ENCODE measurements at places on chromosomes 16 and 17.

GRCh38 chr17:4444782-4445473 lies 11.2 kb downstream of the SPNS3 start:
- no peak for DNase-seq

DNA sequence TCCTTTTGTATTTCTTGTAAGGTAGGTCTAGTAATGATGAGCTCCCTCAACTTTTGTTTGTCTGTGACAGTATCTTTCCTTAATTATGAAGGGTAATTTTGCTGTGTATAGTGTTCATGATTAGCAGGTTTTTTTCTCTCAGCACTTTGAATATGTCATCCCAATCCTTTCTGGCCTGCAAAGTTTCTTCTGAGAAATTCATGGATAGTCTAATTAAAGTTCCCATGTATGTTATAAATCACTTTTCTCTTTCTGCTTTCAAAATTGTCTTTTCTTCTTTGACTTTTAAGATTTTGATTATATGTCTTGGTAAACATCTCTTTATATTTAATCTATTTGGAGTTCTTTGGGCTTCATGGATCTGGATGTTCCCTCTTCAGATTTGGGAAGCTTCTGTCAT lies 54.3 kb upstream of the ZKSCAN2 start:
- no peak for DNase-seq

GRCh38 chr17:45819632-45820031 lies 25.0 kb upstream of the SPPL2C start:
- no peak for DNase-seq

DNA sequence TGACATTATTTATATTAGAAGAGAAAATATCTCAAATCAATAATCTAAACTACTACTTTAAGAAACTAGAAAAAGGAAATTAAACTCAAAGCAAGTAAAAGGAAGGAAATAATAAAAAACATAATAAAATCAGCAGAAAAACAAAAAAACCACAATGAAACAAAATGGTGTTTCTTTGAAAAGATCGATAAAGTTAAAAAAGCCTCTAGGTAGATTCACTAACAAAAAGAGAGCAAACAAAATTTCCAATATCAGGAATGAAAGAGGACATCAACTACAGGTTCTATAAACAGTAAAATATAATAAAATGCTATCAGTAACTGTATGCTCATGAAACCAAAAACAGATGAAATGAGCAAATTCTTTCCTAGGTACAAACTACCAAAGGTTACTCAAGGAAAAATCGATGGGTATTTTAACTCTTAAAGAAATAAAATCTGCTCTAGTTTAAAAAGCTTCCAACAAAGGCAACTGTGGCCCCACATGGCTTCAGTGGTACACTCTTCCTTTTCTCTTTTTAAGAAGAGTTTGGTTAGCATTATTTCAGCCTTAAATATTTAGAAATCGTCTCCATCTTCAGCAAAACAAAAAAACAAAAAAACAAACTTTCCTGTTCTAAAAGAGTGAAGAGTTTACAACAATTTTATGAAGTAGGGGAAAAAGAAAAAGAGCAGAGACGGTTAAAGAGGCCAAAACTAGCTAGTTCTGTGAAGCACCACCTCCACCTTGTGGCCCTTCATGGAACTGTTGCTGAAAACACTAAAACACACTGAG lies 102.2 kb downstream of the TRIM37 start:
- peak; percentile 42 for DNase-seq

GRCh38 chr16:49472598-49472997 lies 99.0 kb downstream of the C16orf78 start:
- peak; percentile 19 for DNase-seq

GRCh38 chr16:74210245-74210644 lies 86.4 kb upstream of the PSMD7 start:
- no peak for DNase-seq

DNA sequence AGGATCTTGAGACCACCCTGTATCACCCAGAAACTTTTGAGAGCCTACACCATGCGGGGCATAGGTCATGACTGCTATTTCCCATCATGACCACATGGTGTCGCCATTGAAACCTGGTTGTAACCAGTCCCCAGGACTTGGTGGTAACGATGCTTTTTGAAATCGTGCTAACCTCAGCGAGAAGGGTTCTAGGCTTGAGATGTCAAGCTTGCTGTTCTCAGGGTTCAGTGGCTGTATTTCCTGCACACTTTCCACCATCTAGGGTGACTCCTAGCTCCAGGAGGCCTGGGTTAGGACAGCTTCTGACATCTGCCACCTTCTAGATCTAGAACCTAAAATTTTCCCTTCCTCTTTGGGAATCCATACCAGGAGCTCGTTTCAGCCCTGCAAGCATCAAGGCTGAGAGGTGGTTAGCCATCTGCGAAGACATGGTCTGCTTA lies 13.0 kb upstream of the SPNS3 start:
- peak; percentile 69 for DNase-seq

DNA sequence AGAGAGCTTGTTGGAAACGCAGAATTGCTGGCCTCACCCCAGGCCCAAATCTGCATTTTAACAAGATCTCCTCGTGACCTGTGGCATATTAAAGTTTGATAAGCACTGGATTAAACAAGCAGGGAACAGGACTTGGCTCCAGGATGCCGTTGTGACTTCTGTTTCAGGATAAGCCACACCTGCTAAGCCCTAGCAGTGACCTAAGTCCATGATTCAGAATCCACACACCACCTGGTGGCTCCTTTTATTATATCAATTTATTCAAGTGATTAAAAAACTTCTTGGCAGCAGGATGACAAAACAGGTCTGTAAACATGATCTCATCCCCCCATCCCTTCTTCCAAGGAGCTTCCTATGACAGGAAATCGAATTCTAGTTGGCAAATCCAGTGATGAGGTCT lies 9.1 kb downstream of the NAGPA start:
- DNase-seq = peak; percentile 32

- no peak for DNase-seq
These were observed 24.4 kb upstream of the SEC14L1 start for GRCh38 chr17:77116371-77116860.

- no peak for DNase-seq
These were observed 21.6 kb upstream of the ARL4D start for GRCh38 chr17:43377056-43377810.

DNA sequence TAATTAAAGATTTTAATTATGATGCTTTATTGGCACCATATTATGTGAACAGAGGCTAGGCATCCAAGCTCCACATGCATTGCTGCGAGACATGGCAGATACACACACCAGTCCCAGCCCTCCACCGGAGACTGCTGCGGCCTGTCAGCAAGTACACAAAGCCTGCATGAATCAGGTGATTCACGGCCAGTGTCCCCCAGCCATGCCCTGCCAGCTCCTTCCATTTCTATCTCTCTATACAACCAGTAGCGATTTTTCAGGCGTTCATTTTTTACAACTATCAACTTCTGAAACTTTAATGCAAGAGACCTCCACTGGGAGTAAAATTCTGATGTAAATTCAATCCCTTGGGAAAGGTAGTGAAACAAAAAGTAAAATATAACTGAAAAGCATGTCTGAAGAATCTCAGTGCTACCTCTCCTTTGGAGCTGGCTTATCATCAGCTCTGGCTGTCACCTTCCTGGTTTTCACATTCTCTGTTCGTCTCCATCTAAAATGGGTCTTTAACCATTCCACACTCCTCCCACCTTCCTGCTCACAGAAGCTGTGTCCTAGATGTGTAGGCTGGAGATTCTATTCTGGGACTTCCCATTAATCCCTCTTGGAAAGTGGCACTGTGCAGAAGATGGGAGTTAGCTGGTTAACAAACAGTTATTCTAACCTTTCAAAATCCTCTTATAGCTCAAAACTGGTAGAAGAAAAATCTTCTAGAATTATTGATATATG lies 32.2 kb downstream of the HS3ST3A1 start:
- DNase-seq = no peak

DNA sequence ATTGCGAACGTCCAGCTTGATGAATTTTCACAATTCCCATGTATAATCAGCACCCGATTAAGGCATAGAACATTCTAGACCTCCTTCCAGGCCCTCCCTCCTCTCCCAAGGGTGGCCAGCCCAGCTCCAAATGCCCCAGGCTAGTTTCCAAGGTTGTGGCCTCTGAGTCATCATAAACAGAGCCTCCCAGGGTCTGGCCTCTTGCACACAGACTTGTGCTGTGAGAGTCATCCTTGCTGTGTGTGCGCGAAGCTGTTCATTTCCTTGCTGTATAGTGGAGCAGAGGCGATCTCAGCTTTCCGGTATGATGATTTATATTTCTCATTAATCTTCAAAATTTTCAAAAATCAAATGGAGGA lies 20.5 kb upstream of the JPH3 start:
- DNase-seq = no peak

DNA sequence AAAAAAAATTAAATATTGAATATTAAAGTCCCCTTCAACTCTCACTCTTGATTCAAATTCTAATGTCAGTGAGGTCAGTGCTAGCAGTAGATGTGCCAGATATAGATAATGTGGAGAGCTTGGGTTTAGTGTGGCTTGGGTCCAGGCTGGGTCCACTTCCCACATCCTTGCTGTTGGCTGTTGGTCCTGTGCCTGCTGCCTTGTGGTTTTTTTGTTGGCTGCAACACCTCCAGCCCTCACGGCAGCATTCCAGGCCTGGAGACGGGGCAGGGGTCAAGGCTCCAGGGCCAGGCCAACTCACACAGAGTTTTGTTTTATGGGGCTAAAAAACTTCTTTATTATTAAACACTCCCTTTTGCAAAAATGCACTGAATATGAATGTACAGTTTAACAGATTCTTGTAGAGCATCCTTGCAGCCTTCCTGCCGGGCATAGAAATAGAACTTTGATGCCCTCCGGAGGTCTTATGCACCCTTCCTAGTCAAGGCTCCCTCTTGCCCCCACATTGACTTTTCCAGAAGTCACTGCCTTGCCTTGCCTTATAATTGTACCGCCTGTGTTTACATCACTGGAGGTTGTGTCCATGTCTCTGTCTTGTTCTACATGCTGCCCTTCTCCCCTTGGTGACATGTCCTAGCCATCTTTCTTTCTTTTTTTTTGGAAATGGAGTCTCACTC lies 25.5 kb upstream of the MYO15B start:
- DNase-seq = no peak

DNA sequence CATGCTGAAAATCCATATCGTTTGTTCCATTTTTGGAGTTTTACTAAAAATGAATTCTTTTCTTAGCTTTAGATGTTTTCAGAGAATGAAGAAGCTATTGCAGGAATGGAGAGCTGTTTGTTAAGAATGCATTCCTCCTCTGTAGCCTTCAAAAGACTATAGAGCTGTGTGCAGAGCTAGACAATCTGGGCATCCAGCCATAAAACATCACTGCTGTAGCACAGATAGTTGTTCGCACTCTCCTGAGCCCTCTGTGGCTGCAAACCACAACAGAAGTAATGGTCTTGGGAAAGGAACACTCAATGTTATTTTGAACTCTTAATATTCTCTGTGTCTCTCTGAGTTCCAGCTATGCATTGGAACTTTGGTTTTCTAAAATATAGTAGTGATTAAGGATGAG lies 4.9 kb downstream of the TNRC6C start:
- DNase-seq = peak; percentile 28

DNA sequence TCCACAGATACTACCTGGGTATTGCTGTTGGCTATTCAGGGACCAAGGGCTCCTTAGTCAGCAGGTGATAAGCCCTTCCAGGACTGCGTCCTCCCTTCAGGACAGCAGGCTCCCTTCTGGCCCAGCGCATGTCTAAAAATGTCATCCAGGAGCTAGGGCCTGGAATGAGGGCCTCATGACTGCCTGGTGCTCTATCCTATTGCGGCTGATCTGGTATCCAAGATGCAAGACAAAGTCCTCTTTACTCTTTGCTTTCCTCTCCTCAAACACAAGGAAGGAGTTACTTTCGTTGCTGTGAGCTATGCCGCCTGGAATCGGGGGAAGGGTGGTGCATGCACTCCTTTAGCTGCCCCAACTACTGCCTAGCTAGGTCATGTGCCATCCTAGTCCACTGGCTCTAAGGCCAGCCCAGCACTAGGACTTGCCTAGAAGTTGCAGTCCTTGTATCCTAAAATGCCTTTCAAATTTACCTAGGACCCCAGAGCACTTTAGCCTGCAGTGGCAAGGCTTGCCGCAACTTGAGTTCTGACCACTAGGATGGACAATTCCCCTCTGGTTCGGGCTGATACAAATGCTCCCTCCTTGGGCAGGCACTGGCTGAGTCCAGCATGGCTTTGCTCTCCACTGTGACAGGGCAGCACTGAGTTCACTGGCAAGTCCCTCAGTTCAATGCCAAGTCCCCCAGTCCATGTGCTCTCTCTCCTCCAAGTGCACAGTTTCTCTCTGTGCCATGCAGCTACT lies 10.1 kb upstream of the TMEM219 start:
- DNase-seq = no peak

- no peak for DNase-seq
These were observed 450.7 kb upstream of the CCL2 start for GRCh38 chr17:33804401-33804800.

DNA sequence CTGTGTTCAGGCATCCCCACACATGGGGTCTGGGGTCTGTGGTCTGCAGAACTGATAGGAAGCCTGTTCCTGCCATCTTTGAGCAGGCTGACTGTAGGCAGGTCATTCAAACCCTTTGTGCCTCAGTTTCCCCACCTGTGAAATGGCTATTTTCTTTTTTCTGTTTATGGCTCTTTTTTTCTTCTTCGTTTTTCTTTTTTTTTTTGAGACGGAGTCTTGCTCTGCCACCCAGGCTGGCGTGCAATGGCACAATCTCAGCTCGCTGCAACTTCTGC lies 72.5 kb downstream of the ABCC6 start:
- no peak for DNase-seq

GRCh38 chr16:23062524-23062923 lies 86.7 kb downstream of the USP31 start:
- DNase-seq = no peak

DNA sequence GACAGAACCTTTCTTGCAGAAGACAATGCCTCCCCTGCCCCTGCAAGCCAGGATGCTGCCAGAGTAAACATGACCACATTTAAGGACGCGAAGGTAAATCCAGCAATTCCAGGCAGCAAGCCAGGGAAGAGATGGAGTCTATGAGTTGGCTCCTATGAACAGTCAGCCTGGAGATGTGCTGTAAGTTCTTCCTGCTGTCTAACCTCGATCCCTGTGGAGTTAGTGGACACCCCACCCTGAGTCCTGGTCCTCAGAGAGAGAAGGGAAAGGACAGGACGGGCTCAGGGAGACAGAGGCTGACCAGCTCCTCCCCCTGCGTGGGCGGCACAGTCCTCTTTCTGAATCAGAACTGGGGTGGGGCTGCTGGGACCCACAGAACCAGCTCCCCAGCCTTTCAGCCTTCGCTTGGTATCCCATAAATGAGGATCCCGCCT lies 24.9 kb downstream of the CDC42EP4 start:
- no peak for DNase-seq

DNA sequence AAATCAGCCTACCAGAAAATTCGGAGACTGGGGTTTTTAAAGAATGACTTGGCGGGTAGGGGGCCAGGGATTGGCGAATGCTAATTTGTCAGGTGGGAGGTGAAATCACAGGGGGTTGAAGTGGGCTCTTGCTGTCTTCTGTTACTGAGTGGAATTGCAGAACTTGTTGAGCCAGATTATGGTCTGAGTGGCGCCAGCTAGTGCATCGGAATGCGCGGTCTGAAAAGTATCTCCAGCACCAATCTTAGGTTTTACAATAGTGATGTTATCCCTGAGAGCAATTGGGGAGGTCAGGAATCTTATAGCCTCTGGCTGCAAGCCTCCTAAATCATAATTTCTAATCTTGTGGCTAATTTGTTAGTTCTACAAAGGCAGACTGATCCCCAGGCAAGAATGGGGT lies 762 bp upstream of the RBL2 start:
- DNase-seq = no peak

All from NCI-H1105 (cell line).